ENCODE measurements at places on chromosomes 5 and 9.

DNA sequence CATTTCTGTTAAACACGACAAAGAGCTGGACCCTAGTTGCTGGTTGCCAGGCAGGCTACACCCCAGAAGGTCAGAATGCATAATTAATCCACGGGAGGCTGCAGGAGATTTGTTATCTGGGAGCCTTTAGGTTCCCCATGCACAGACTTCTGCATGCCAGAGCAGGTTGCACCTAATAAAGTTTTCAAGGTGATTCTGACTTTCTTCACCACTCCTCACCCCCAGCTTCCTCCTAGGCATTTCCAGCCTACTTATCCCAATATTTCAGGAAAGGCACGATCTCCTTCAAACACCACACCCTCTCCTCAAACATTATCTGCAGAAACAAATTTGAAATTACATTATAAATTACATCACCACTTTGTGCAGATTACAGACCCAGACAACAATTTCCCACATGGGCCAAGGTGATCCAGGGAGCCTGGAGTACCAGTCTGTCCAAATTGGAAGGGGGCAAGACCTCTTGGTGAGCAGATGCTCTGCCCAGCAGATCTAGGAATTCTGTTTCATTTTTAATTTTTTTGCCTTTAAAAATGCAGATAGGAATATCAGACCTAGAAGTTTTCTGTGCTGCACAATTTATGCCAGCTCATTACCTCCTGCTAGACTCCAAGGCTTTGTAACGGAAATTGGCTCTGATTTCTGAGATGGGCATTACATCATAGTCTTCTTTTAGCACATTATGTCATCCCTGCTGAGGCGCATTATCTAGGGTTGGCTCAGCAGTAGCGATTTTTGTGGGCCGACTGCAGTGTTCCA, 363.4 kb upstream of the SLC30A5 start:
- DNase-seq, result no peak

DNA sequence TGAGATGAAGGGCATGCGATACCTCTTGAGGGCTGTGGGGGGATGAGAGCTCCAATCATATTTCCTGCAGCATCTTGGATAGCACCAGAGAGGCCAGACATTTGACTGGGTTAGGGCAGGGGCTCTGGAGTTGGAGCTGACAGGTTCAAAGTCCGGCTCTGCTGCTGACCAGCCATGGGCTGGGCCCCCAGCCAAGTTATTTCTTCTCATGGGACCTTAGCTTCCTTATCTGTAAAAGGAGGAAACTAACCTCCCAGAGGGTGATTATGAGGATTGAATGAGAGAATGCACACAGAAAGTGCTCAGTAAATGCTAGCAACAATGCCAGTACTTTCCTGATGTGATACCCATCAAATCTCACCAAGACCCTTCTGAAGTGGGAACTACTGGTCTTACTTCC, 65.2 kb upstream of the SLC25A51 start:
- DNase-seq, result peak; percentile 81

GRCh38 chr5:141845371-141845851, 32.8 kb downstream of the PCDH1 start:
- no peak for DNase-seq

GRCh38 chr9:129597355-129598088, 23.4 kb downstream of the C9orf50 start:
- DNase-seq, result no peak

DNA sequence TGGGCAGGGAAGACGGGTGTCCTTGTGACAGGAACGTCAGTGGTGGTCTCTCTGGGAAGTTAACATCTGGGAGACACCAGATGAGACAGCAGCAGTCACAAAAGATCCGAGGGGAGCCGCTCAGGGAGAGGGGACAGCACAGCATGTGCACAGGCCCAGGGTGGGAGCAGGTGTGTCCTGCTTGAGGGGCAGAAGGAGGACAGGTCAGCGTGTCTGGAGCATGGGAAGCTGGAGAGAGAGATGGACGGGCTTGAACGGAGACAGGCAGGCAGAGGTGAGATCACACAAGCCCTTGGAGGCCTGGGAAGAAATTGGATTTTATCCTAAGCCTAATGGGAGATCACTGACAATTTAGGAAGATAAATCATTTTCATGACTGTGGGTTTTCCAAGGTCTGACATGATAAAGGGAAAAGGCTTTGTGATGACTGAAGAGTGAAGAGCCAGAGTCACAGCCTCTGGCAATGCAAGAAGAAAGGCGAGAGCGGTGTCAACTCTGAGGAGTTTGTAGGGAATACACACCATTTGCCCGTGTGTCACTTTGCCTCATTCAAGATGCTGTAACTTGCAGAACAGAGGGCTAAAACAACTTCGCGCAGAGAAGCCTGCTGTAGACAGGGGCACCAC, 88.3 kb downstream of the FSTL4 start:
- DNase-seq, result no peak

DNA sequence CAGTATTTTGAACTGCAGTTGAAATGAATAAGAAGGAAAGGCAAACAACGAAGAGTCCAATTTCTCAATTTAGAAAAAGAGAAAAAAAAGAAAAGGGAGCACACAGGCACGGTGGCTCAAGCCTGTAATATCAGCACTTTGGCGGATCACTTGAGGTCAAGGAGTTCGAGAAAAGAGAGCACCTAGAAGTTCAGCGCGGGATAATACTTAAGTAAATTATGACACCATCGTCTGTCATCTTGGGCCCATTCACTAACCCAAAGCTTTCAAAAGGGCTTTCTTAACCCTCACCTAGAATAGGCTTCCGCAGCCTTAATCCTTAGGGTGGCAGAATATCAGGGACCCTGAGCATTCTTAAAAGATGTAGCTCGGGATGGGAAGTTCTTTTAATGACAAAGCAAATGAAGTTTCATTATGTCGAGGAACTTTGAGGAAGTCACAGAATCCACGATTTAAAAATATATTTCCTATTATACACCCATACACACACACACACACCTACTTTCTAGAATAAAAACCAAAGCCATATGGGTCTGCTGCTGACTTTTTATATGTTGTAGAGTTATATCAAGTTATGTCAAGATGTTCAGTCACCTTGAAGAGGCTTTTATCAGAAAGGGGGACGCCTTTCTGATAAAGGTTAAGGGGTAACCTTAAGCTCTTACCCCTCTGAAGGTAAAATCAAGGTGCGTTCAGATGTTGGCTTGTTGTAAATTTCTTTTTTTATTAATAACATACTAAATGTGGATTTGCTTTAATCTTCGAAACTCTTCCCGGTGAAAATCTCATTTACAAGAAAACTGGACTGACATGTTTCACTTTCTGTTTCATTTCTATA, 602 bp upstream of the CD274 start:
- no peak for DNase-seq

DNA sequence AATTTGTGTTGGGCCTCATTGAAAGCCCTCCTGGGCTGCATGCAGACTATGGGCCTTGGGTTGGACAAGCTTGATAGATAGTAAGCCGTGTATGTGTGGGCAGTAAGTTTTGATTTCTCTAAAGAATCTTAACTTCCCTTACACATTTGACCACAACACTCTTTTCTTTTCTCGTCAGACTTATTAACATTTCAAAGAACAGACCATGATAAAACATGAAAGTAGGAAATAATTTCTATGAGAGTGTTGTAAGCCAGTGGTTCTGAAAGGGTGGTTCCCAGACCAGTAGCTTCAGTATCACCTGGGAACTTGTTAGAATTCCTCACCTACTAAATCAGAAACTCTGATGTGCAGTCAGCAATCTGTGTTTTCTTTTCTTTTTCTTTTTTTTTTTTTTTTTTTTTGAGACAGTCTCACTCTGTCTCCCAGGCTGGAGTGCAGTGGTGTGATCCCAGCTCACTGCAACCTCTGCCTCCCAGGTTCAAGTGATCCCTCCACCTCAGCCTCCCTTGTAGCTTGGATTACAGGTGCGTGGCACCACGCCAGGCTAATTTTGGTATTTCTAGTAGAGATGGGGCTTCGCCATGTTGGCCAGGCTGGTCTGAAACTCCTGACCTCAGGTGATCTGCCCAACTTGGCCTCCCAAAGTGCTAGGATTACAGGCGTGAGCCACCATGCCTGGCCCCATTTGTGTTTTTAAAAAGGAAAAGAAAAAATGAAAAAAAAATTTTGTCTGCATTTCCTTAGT, 20.0 kb upstream of the GCNT1 start:
- DNase-seq, result no peak

DNA sequence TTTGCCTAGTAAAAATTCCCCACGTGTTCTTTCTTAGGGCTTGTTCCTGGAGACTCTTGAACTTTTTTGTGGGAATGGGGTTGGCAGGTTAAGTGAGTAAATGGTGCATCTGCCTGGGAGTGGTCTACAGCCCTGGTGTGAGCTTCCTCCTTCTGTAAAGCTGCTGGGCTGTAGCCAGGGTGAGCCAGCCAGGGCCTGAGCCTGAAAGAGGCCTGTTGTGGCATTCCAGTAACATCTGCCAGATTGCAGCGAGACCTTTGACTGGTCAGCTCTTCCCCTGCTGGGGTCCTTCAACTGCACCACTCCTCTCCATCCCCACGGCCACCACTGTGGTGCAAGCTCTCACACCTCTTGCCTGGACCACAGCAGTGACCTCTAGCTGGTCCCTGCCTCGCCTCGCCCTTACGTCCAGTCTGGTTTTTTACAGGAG, 47.5 kb downstream of the SLC22A5 start:
- peak; percentile 81 for DNase-seq

- no peak for DNase-seq
These were observed 75.4 kb upstream of the SHB start for GRCh38 chr9:38144421-38144820.

GRCh38 chr5:177403102-177403791, 2.8 kb upstream of the PFN3 start:
- no peak for DNase-seq

DNA sequence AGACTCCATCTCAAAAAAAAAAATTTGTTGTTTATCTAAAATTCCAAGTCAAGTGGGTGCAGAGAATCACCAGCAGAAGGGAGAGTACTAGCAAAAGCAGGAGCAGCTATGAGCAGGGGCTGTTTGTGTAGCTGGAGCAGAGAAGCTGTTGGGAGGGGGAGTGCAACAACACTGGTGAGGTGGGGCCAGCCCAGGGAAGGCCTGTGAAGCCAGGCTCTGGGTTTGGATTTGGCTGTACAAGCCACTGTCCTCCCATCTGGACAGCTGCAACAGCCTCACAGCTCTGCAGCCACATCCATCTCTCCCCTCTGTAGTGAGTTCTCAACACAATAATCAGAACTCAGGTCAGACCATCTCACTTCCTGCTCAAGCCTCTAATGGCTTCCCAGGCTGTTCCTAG, 59.4 kb downstream of the TMOD1 start:
- no peak for DNase-seq

GRCh38 chr5:172725273-172725672, 45.7 kb downstream of the DUSP1 start:
- peak; percentile 92 for DNase-seq

DNA sequence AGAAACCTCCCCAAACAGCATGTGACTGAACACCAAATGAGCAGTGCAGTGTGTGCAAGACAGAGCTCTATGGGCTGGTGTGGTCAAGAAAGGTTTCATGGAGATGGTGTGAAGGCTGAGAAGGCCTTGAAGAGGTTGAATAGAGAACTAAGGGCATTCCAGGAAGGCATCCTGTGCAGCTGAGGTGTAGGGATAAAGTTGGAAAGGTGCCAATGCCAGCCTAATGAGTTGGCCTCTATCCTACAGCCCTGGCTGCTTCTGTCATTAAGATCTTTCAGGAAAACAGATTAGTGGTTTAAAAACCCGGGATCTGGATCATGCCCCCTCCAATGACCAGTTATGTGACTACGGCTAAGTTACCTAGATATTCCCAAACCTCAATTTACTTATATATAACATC, 4.0 kb downstream of the HDAC3 start:
- DNase-seq, result no peak

- DNase-seq, result no peak
These were observed 5.3 kb upstream of the PRDM12 start for GRCh38 chr9:130658893-130659698.

- no peak for DNase-seq
These were observed 3.3 kb downstream of the FBN2 start for GRCh38 chr5:128534726-128535125.

DNA sequence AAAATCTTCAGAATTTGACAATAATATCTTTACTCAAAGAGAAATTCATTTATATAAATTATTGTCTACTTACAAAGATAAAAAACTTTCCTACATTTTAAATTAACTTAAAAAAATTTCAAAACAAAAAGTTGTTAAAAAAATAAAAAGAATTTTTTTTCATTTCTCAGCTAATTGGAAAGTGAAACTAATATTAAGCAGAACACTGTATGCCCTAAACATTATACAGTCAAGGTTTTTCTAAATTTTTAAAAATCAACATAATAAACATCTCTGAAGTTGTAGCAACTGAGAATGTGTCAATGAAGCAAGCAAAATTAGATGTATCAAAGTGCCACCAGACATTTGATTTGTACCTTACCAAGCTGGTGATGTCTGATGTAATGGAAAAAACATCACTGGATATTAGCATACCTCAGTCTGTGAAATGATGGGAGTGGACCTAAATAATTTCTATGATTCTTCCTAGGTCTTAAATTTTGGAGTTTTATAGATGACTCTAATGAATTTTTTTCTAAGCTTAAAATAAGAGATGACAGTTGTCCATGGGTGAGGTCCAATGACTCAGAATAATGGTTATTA, 290.1 kb downstream of the ADAMTS6 start:
- DNase-seq, result no peak

- DNase-seq, result no peak
These were observed 12.4 kb downstream of the CLPTM1L start for GRCh38 chr5:1332461-1333001.

DNA sequence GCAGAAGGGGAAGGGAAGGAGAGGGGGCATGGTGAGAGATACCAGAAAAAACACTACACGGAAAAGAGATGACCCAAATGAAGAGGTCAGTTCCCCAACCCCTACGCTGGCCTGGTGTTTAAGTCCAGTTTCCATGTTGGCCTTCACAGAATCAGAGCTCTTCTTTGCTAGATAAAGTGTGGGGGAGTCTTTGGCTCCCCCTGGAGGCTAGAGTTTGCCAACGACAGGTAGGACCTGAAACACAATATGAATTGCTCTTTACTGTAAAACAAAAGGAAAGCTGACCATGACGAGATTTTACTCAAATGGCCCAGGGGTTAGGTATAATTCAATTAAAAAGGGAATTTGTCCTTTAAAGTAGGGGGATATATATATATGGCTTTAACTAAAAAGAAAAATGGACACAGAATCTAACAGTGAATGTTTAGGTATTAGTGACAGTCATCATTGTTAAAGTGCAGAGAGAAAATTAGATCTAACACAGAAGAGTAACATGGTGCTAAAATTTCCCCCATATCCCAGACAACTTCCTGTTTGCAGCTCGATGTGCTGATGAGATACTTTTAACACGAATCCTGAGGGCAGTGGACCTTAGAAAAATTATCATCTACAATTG, 92.0 kb downstream of the SV2C start:
- DNase-seq, result peak; percentile 52

GRCh38 chr5:51539232-51539631, 156.0 kb downstream of the ISL1 start:
- no peak for DNase-seq

- DNase-seq, result no peak
These were observed 135.4 kb downstream of the FGF1 start for GRCh38 chr5:142550471-142550870.

DNA sequence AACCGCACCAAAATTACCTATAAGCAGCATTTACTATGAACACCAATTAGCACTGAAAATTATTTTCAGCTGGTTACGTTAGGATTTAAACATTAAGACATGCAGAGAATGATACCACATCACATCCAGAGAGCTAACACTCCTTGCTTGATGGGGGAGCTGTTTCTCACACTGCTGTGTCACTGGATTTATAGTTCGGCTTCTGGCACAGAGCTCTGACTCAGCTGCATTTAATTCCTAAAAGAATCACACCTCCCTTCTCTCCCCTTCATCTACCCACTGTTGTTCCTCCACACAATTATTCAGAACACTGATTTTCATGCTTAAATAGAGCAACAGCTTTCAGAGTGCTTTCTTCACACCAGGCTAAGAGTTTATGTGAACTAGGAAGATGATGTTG, 82.6 kb upstream of the SV2C start:
- DNase-seq, result no peak

- DNase-seq, result no peak
These were observed 16.8 kb downstream of the TXNDC8 start for GRCh38 chr9:110320651-110321445.
